ENCODE measurements at places on chromosomes 5 and 9.

DNA sequence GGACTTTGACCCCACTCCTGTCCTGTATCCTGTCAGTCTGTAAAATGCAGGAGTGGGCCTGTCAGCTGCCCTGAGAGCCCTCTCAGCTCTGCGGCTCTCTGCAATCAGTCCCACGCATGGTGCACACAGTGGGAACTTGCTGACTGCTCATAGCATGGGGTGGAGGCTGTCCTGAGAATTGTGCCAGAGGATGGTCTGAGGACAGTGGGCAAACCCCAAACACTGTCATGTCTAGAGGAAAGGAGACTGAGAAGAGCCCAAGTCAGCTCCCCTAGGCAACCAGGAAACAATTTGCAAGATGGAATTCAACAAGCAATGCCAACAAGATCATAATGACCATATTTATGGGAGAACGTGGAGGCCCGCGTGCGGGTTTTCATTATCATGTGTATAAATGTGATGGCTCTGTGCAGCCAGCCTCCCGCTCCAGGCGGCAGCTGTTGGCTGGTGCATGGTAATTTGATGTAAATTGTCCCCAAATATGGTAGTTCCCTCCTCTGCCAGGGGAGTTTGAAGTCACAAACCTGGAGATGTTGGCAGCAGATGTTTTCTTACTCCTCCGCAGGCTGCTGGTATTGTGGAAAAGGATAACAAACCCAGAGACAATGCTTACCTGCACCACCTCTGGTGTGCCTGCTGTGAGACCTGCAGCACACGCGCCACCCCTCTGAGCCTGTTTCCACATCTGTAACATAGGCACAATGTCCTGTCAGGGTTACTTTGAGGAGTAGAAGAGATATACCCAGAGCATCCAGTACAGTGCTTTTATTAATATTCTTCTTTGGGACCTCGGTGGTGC is 39.8 kb upstream of the ALDH1B1 start:
- DNase-seq = peak; percentile 86

GRCh38 chr5:89595056-89595455 is 712.1 kb upstream of the MEF2C start:
- DNase-seq = no peak

DNA sequence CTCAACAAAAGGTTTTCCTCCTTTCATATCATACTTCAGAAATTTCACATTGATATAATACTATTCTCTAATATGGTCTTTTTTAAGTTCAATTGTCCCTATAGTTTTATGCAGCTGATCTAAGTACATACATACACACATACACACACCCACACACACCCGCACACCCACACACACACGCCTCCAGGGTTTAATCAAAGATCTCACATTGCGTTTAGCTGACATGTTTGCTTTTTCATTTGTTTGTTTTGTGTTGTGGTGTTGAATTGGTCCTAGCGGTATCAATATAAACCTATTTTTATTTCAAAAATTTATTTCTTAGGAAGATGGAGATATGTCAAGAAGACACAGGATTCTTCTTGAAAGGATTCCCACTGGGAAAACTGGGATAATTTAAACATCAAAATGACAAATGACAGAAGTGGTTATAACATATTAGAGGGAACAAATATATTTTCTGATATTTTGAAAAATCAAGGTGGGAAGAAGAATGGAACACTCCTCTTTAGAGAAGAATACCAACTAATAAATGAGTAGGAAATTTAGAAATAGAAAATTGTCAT is 434.9 kb upstream of the SLC30A5 start:
- DNase-seq = no peak

- DNase-seq = peak; percentile 16
Observed at GRCh38 chr5:62260513-62260912, 45.5 kb upstream of the KIF2A start.

- DNase-seq = no peak
Observed at GRCh38 chr5:71782393-71782770, 63.3 kb downstream of the CARTPT start.

DNA sequence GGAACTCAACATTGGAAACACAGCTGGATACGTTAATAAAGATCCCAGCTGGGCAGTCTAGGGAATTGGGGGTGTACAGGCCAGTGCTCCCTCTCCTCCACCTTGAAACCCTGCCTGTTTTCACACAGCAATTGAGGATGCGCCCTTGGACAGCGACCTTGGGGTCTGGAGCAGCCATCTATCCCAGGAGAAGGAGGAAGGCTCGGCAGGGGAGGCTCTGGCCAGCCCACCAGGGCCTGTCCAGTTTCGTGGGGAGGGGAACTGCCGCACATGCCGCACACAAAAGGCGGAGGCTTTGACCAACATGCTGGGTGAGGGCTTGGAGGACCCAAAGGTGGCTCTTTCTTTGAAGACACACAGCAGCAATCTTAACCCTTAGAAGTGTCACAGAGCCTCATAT is 1.4 kb downstream of the COL23A1 start:
- DNase-seq = no peak

- no peak for DNase-seq
Observed at GRCh38 chr5:159762921-159763320, 153.4 kb upstream of the ADRA1B start.

DNA sequence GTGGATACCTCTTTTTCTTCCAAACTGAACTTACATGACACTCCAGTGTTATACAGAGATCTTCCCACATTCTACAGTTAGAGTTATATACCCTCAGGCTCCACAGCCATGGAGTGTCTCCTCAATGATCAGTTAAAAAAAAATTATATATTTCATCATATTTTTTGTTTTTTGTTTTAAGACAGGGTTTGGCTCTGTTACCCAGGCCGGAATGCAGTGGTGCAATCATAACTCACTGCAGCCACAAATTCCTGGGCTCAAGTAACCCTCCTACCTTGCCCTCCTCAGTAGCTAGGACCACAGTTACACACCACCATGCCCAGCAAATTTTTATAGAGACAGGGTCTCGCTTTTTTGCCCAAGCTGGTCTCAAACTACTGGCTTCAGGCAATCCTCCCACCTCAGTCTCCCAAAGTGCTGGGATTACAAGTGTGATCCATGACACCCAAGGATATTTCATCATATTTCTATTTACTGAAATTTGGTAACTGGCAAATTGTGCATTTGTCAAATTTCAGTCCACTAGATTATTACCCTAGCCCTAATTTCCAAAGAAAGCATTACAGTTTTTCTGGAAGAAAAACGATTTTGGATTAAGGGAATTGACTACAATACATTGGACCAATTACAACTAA is 18.1 kb upstream of the SCAI start:
- no peak for DNase-seq

DNA sequence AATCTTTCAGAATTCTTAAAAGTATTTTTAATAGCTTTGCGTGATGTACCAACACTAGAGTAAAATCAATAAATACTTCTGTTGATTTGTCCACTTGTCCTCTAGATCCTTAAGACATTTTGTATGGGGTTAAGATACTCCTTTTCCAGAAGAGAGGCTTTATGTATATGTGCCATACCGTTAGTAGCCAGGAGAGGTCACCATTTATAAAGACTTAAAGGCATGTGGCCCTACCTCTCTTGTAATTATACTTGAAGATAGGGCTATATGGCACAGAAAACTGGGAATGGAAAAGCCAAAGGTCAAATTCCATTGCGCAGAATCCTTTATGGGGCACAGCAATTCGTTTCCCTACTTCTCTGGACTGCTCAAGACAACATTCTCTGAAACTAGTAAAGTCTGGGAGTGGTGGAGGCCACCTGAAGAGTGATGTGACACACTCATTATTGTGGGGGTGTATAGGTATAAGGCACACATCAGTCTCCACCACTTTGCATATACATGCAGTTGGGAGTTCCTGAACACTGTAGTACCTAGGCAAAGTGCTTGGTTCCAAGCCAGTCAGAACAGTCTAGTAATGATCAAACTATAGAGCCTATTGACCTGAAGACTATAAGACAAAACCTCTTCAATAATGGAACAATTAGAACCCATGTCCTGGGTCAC is 140.1 kb upstream of the FBXL17 start:
- peak; percentile 72 for DNase-seq

DNA sequence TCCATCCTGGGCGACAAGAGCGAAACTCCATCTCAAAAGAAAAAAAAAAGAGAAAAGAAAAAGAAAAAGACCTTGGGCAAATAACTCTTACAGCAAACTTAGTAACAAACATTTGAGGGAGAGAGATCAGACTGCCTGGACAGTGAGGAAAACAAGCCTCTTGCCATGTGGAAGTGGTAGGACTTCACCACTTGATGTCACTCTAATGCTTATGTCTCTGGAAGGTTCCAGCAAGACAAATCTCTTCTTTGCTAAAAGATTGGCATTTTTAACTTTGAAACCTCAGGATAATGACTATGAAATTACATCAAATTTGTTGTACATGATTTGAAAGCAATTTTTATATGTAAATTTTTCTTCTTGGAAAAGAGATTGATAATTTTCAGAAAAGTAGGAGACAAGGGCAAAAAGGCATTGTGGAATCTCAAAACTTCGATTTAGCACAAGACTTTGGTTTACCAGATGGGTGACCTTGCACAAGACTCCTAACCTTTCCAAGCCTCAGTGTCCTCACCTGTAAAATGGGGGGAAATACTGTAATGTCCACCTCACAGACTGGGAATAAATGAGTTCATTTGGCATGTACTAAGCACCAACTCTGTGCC is 5.4 kb downstream of the ACTL7B start:
- DNase-seq = no peak

- DNase-seq = no peak
Observed at GRCh38 chr5:162607879-162608278, 540.3 kb downstream of the GABRG2 start.

- DNase-seq = no peak
Observed at GRCh38 chr9:103900466-103900865, 193.6 kb upstream of the SMC2 start.

DNA sequence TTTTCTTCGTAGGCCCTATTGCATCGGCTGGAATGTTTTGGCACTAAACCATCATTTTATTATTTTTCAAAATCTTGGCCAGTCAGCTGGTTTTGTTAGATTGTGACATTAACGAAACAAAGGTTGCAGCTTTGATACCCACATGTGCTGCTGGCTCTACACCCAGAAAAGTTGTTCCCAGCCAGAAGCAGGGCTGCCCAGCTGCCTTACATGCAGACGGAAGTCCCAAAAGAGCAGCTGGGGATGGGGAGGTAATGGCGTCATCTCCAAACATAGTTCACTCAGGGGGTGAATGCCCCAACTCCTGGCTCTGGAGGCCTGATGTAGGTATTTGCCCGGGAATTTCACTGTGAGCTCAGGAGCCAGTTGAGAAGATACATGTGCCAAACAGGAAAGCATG is 23.3 kb downstream of the TMEM171 start:
- no peak for DNase-seq

DNA sequence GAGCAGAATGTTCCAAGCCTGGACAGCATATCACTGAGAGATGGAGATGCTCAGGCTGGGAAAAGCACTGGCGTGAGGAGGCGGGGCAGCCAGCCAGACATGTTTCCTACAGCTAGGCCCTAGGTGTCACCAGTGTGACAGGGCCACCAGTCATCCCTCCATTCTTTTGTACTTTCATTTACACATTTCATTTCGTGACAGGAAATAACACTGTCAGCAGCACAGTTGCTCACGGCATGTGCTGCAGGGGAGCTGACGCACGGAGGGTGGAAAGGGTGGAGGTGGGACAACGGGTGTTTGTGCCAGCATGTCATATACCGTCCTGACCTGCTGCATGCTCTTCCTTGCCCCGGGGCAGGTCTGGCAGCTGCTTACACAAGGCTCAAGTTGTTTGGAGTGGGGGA is 14.8 kb upstream of the CEMIP2 start:
- DNase-seq = peak; percentile 11

GRCh38 chr5:170478306-170478705 is 25.5 kb upstream of the KCNIP1 start:
- no peak for DNase-seq

GRCh38 chr5:120432861-120433260 is 31.2 kb upstream of the PRR16 start:
- no peak for DNase-seq

- DNase-seq = no peak
Observed at GRCh38 chr5:177311392-177311722, 341 bp downstream of the MXD3 start.

GRCh38 chr9:128250839-128251731 is 24.7 kb downstream of the GOLGA2 start:
- no peak for DNase-seq

- DNase-seq = no peak
Observed at GRCh38 chr9:8261737-8262136, 462.2 kb upstream of the DMAC1 start.

DNA sequence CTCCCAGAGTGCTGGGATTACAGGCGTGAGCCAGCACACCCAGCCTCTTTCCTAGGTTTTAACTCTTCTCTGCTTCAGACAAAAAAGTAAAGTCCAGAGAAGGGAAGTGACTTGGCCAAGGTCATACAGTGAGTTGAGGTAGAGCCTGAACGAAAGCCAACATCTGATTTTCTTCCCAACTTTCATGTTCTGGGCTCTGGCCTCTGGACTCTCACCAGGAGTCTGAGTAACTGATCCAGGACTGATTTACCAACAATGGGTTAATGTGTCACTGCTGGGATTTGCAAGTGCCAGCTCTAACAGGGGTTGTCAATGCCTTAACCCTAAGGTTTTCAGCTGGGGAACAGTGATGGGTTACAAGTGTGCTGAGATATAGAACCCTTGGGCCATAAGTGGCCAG is 32.2 kb upstream of the LARP1 start:
- no peak for DNase-seq

DNA sequence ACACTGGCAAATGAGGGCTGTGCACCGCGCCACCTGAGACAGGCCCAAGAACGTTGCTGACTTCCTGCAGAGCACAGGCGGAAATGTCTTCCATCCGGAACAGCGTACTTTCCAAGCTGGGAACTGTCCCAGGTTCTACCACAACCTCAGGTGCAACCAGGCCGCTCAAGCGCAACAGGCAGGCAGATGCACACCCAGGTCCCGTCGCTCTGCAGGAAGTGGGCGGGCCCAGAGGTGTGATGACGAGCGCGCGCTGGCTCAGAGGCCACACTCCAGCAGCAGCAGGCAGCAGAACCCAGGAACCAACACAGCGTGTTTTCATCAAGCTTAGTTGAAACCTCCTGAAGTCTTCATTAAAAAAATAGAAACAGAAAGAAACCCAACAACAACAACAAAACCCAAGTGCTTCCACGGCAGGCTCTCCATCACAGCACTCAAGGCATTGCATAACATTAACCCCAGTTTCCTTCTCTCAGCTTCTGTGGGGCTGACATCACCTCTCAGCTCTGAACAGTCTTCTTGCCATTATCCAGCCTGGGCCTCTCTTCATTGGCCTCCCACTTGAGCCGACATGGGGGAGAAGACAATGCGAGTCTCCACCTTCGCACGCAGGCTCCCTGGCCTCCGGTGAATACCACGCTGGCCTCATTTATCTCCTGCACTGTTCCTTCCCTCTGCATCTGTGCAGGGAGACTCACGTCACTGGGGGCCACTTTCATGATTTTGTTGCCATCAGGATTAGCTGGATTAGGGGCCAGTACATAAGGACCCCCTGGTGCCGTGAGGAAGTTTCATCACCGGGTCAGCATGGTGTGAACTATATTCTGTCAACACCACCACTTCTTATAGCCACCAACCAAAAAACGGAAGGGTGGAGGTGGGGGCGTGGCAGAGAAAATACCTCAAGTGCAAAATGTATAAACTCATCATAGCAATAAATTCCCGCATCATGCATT is 22.1 kb downstream of the PTCH1 start:
- peak; percentile 88 for DNase-seq

- DNase-seq = no peak
Observed at GRCh38 chr9:92047500-92047899, 67.7 kb downstream of the SPTLC1 start.

All from NCI-H526 (cell line).